ENCODE measurements at places on chromosomes 2 and 18. TPM values are rescaled to one million over a fixed set of nuclear protein-coding genes. Genes with fewer than 3 reads are reported as not detected.

The PTPRN gene
- 0.30 TPM for total RNA-seq

The MEP1B gene
- total RNA-seq = not detected

The GBX2 gene
- not detected for total RNA-seq

The C1QL2 gene
- not detected for total RNA-seq

The CYP26B1 gene
- total RNA-seq = 4.5 TPM

Measured in upper lobe of left lung (tissue), 6 donors.